Activated CD4-positive, alpha-beta memory T cell treated with anti-CD3 and anti-CD28 coated beads, Interleukin-2, amount 10 ng/mL, durations not matched to agents 7 days and 5 days (primary cell): ENCODE measurements at places on chromosomes 6 and 20.

DNA sequence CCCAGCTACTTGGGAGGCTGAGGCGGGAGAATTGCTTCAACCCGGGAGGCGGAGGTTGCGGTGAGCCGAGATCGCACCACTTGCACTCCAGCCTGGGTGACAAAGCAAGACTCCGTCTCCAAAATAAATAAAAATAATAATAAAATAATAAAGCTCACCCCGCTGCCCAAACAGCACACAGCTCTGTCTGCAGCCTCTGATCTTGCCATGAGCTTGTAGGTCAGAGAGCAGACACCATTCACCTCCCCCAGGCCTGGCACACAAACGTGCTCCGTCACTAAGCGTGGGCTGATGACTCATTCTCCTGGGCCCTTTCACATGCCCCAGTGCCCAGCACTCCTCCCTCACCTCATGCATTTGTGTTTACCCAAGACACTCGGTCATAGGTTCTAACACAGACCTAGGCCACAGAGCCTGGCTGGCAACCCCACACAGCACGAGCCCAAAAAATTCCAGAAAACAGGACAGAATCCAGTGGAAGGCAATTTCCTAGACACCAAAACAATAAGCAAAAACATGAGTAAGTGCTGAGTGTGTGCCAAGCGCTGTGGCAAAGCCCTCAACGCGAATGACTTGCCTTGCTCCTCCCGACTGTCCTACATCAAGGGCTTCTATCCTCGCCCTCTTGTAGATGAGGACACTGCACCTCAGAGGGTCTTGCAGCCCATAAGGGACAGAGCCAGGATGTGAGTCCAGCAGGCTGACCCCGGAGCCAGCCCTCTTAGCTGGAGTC lies 18.0 kb downstream of the ATP9A start:
- DNase-seq, result no peak

GRCh38 chr6:100212131-100212530 lies 218.1 kb upstream of the MCHR2 start:
- no peak for DNase-seq

- no peak for DNase-seq
These were observed 222.6 kb downstream of the SOD2 start for GRCh38 chr6:159470397-159470796.

DNA sequence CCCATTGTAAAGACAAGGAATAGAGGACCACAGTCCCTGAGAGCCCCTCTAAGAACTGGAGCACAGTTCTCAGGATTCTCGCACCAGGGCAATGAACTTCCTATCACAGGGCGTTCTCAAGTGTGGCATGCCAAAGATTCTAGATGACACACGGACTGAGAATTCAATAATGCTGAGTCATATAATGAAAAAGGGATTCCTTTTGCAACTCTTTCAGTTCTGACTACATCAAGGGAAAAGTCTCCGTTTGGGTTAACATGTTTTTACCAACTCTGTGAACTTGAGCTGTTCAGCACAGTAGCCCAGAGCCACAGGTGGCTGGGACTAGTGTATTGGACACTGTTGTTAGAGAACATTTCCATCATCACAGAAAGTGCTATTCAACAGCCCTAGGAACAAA lies 3.4 kb downstream of the MED20 start:
- DNase-seq, result no peak

DNA sequence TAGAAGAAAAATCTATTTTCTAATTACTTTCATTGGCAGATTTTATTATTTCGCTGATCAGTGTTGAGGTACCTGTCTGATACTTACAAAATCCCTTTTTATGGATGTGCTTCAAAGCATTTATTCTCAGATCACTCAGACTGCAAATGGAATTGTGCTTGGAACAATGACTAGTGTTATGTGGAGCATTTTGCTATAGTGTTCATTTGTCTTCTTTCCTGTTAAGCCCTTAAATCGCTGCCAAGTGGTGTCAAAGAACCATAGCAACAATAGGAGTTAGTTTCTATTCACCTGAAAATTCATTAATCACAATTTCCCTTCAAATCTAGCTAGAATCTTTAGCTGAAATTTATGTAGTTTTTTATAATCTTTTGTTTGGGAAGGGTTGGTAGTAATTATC lies 29.8 kb downstream of the SMPDL3A start:
- DNase-seq, result no peak
